ENCODE measurements at places on chromosomes 11 and 22.

DNA sequence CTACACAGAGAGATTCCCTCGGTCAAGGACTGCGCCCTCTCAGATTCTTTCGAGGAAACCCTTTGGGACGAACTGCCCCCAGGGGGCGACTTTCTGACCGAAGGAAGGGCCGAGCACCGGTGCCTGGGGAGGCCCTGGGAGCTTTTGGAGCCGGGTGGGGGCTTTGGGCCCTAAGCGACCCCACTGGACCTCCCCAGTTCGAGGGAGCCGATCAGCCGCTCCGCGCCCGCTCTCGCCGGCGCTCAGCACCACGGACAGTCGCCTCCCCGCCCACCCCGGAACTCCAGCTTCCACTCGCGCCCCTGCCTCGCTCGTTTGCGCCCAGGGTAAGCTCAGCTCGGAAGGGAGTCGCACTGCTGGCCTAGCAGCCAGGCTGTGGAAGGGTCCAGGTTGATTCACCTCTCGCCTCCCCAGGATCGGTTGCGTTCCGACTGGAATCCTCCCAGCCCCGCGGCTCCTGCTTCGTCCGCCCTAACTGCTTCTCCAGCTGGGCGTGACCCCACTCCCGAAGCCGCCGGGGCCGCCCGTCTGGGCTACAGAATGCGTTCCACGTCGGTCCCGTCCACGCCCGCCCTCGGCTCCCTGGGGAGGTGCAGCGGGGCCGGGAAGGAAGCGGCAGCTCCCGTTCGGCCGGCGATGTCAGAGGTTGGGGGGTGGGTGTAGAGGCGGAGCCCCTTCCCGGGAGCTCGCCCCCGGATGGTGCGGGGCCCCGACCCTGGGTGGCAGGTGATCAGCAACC, 428 bp downstream of the SCN3B start:
- DNase-seq: peak; percentile 19

GRCh38 chr22:42910221-42910942, 53.3 kb upstream of the ARFGAP3 start:
- DNase-seq: no peak

GRCh38 chr22:20456722-20457076, 19.1 kb upstream of the SCARF2 start:
- no peak for DNase-seq

DNA sequence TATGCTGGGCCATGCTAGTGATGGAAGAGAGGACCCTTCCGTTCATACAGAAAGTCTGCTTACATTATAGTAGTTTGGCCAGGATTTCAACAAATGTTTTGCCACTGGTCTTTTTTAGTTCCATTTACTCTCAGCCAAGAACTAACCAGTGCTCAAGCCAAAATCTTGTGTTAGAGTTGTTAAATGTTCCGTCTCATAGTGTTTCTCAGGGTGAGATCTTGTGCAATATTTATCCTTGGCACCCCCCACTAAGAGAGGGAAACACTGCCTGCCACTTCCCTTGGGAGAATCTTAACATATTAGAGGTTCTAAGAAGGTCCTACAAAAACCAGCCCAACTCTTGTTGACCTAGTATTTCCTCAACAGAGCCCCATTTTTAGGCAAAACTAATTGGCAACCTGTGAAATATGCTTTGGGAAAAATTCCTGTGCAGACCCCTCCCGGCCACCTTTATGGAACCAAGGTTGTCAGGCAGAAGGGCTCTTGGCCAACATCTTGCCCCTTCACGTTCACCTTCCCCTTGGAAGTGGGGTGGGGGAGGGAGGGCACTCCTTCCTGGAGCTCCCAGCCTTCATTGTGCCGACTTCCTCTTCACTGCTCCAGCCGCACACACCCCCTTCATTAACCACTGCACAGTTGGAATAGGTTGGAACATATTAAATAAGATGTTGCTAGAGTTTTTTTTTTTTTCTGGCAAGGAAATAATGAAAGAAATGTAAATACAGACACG, 173.2 kb upstream of the SORL1-AS1 start:
- DNase-seq: no peak

- peak; percentile 56 for DNase-seq
Measured at GRCh38 chr11:74449369-74449931, 17.9 kb downstream of the KCNE3 start.
